CD8-positive, alpha-beta memory T cell (primary cell): ENCODE measurements at places on chromosomes 7 and 10. TPM values are rescaled to one million over a fixed set of nuclear protein-coding genes. Genes with fewer than 3 reads are reported as not detected.

DNA sequence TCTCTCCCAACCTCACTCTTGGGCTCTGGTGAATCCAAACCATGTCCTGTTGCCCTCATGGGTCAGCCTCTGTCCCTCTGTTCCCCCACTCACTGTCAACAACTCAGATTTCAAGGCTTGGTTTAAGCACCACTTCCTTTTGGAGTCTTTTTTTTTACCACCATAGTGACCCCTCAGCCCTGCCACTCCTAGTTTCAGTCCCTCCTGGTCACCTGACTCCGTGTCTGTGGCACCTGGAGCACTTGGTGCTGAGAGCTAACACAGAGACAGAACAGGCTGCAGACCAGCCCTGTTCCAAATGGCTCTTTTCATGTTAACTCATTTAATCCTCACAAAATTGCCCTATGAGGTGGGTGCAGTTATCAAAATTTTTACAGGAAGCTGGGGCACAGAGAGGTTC lies 53.6 kb upstream of the SMNDC1 start:
- H3K4me1 ChIP-seq, result peaks cover 48% of the 10 kb centered on the region
- DNase-seq, result no peak
- H3K36me3 ChIP-seq, result no peaks in the 10 kb centered on the region
- H3K4me3 ChIP-seq, result no peak overlapping the region

- H3K36me3 ChIP-seq, result peaks cover 32% of the 10 kb centered on the region
- no peaks in the 10 kb centered on the region for H3K4me1 ChIP-seq
- H3K27me3 ChIP-seq, result no peaks in the 10 kb centered on the region
Measured at GRCh38 chr10:7170626-7171322, 240.1 kb downstream of the SFMBT2 start.

DNA sequence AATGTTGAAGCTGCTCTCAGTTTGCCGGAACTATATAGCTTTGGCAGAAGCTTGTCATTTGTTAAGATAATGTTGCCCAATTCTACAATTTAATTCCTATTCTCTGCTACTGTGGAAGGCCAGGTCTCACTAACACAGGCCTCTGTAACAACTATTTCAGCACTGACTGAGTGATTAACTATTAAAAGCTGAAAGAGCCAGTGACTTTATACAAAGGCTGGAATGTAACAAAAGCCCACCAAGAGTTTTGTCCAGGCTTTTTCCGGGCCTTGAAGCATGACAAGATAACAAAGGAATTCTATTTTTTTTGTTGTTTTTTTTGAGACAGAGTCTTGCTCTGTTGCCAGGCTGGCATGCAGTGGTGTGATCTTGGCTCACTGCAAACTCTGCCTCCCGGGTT lies 795.6 kb downstream of the PHTF2 start:
- H3K27ac ChIP-seq, result no peak overlapping the region
- H3K4me1 ChIP-seq, result no peaks in the 10 kb centered on the region
- H3K36me3 ChIP-seq, result no peaks in the 10 kb centered on the region
- no peaks in the 10 kb centered on the region for H3K27me3 ChIP-seq
- no peak for DNase-seq

DNA sequence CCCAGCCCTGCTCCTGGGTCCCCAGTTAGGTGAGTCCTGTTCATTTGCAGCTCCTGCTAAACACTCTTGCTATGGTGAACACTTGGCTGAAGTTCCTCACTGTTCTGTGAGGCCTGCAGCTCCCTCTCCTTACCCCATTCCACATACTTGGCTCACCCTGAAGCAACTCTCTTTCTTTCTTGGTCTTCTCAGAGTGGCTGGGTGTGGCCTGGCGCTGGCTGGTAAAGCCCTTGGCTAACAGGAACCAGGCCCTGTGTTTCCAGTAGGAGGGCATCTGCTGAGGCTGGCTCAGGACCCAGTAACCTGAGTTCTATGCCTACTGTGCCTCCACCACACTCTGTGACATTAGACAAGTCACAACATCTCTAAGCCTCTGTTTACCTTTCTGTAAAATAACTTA lies 53.1 kb upstream of the COL13A1 start:
- no peaks in the 10 kb centered on the region for H3K4me1 ChIP-seq
- no peak overlapping the region for H3K4me3 ChIP-seq
- no peak for DNase-seq
- no peaks in the 10 kb centered on the region for H3K36me3 ChIP-seq
- H3K27ac ChIP-seq, result no peak overlapping the region

- no peak for DNase-seq
- H3K4me1 ChIP-seq, result no peaks in the 10 kb centered on the region
- H3K36me3 ChIP-seq, result no peaks in the 10 kb centered on the region
- H3K27ac ChIP-seq, result no peak overlapping the region
- H3K4me3 ChIP-seq, result no peak overlapping the region
Measured at GRCh38 chr7:18064242-18064838, 36.7 kb upstream of the PRPS1L1 start.

DNA sequence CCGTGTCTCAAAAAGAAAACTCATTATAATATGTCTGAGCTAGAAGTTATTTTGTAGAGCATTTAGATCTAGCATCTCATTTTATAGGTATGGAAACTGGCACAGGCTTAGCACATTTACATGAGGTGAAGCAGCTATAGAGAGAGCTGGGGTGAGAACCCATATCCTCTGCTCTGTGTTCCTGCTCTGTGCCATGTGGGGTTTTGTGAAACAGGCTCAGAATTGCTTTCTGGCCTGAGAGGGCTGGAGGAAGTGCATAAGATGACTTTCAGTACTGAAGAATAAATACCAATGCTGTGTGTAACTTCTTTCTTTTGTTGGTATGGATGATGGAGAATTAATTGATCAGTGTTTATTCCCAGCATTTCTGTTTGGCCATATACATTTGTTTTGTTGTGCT lies 159.1 kb downstream of the LRRC4 start:
- H3K27me3 ChIP-seq, result no peaks in the 10 kb centered on the region
- peaks cover 6% of the 10 kb centered on the region for H3K4me1 ChIP-seq
- no peaks in the 10 kb centered on the region for H3K36me3 ChIP-seq
- no peak overlapping the region for H3K27ac ChIP-seq
- H3K4me3 ChIP-seq, result no peak overlapping the region

DNA sequence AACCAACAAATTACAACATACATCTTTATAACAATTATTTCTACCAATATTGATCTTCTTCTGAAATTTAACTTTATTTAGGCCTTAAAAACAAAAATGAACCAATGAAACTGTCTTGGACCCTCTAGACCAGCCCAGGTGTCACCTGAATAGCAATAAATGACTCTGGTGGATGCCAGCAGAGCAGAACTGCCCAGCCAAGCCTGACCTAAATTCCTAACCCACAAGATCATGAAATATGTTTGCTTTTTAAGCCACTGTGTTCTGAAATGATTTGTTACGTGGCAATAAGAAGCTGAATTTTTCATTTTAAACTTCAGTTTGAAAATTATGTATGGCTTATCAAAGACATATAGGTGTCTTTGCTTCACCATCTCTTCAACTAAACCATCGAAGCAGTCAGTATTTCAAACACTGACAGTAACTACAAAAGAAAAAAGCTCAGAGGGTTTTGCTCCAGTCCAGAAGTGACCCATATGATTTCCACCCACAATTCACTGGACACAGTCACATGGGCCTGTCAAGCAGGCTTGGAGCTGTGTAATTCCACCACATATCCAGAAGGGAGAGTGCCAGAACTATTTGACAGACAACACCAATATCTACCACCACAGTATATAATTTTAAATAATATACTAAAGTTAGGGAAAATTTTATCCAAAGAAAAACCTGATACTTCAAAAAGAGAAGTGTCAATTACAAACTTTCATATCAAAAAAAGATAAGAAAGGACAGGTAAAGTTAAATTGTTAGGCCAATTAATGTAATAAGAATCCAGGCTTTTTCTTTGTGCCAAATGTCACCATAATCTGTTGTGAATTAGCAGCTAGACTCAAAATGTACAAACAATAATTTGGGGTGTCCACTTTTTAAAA lies 94.5 kb downstream of the KMT2C start:
- DNase-seq, result no peak
- no peak overlapping the region for H3K27ac ChIP-seq
- H3K27me3 ChIP-seq, result no peaks in the 10 kb centered on the region

GRCh38 chr10:123045961-123046731 lies 37.3 kb downstream of the ACADSB start:
- H3K27ac ChIP-seq, result no peak overlapping the region
- DNase-seq, result no peak
- H3K36me3 ChIP-seq, result peaks cover 16% of the 10 kb centered on the region
- H3K4me3 ChIP-seq, result no peak overlapping the region
- H3K4me1 ChIP-seq, result no peaks in the 10 kb centered on the region
- no peaks in the 10 kb centered on the region for H3K27me3 ChIP-seq

DNA sequence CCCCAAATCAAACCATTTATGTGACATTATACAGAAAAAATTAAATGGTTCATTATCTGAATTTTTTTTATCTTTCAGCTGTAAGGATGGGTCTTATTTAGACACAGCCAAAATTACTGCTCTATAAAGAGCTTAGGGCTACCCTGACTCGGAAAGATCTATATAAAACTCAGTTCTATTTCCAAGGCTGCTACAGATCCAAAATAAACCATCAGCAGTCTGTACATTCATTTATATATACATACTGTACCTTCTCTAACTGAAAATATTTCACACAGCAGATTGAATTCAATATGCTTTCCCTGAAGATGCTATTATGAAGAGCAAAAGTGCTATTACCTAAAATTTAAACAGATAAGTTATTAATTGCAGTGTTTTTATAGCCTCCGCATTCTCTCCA lies 287.7 kb upstream of the MYO3A start:
- DNase-seq, result no peak
- H3K27ac ChIP-seq, result no peak overlapping the region
- H3K4me3 ChIP-seq, result no peak overlapping the region
- H3K27me3 ChIP-seq, result no peaks in the 10 kb centered on the region

GRCh38 chr7:66974986-66975590 lies 20.3 kb downstream of the SBDS start:
- H3K36me3 ChIP-seq, result no peaks in the 10 kb centered on the region
- H3K4me3 ChIP-seq, result no peak overlapping the region

GRCh38 chr10:12922117-12922900 lies 79.2 kb downstream of the CCDC3 start:
- no peak overlapping the region for H3K4me3 ChIP-seq
- no peak for DNase-seq
- no peaks in the 10 kb centered on the region for H3K36me3 ChIP-seq
- no peaks in the 10 kb centered on the region for H3K27me3 ChIP-seq
- H3K27ac ChIP-seq, result no peak overlapping the region

DNA sequence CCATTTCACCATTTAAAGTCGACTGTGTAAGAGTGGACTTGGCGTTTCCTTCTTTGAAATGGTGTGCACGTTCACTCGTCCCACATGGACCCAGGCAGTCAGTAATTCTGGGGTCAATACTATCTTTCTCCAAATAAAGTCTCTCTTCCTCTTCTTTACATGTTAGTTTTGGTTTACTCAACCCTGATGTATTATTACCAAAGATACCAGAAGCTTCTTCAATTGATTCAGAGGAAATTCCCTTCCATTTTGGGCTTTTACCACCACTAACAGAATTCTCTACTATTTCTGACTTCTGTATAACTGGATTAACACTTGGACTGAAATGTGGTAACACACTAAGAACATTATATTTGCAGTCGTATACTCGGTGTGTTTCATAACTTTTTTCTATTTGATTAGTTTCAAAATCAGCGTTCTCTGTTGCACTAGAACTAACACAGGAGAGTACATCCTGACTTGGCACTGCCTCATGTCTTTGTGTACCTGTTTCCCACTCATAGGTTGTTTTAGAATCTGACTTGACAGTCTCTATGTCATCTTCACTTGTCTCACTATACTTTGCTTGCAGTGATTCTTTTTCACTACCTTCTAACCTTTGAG lies 60.8 kb downstream of the LARP4B start:
- DNase-seq, result no peak
- H3K4me1 ChIP-seq, result no peaks in the 10 kb centered on the region
- H3K36me3 ChIP-seq, result peaks cover 5% of the 10 kb centered on the region
- H3K27me3 ChIP-seq, result no peaks in the 10 kb centered on the region

GRCh38 chr7:106415433-106415832 lies 130.7 kb upstream of the NAMPT start:
- DNase-seq, result no peak
- H3K36me3 ChIP-seq, result no peaks in the 10 kb centered on the region
- no peaks in the 10 kb centered on the region for H3K4me1 ChIP-seq

- no peaks in the 10 kb centered on the region for H3K4me1 ChIP-seq
- no peaks in the 10 kb centered on the region for H3K27me3 ChIP-seq
- H3K4me3 ChIP-seq, result no peak overlapping the region
- DNase-seq, result no peak
Measured at GRCh38 chr7:90766814-90767564, 170.9 kb downstream of the CDK14 start.

- H3K36me3 ChIP-seq, result no peaks in the 10 kb centered on the region
- DNase-seq, result no peak
- H3K27ac ChIP-seq, result no peak overlapping the region
- peaks cover 7% of the 10 kb centered on the region for H3K27me3 ChIP-seq
- peaks cover 12% of the 10 kb centered on the region for H3K4me1 ChIP-seq
Measured at GRCh38 chr7:157274991-157275427, 61.8 kb upstream of the DNAJB6 start.

GRCh38 chr7:108224387-108224786 lies 94.2 kb upstream of the LAMB4 start:
- H3K4me1 ChIP-seq, result no peaks in the 10 kb centered on the region
- no peaks in the 10 kb centered on the region for H3K27me3 ChIP-seq
- no peak for DNase-seq
- no peak overlapping the region for H3K4me3 ChIP-seq

DNA sequence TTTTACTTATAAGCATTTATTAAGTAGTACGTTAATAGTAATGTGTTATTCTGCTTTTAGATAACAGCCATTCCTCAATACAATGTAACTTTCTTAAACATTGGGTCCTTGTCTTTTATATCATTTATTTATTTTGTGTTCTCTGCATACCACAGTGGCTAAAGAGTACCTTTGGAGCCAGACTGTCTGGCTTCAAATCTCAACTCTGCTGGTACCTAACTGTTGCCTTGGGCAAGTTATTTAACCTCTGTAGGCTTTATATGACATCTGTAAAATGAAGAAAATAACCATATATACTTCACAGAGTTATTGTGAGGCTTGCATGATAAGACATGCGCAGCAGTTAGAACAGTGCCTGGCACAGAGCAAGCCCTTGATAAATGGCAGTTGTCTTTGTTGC lies 397.6 kb downstream of the MDFIC start:
- no peaks in the 10 kb centered on the region for H3K27me3 ChIP-seq
- no peak overlapping the region for H3K27ac ChIP-seq
- H3K4me1 ChIP-seq, result no peaks in the 10 kb centered on the region
- no peak for DNase-seq
- H3K4me3 ChIP-seq, result no peak overlapping the region
- no peaks in the 10 kb centered on the region for H3K36me3 ChIP-seq

DNA sequence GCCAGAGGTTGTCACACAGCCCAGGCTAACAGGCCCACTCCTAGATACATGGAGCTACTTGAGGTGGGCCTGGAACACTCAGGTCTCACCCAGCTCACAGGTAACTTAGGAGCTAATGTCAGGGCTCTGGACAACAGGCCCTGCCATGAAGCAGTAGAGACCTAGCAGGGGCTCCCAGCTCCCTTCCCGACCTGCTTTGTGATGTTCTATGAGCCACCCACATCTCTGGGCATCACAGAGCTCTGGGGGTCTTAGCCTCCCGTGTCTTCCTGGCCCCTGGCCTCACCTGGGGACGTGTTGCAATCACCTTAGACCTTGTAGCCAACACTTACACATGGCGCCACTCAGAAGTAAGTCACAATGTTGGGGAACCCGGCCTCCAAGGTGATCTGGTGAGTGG lies 12.4 kb downstream of the WDFY4 start:
- H3K36me3 ChIP-seq, result no peaks in the 10 kb centered on the region
- no peaks in the 10 kb centered on the region for H3K27me3 ChIP-seq

Gene GFRA1
- total RNA-seq, result not detected

Gene DGKI
- 1.3 TPM for total RNA-seq

Gene NANOS1
- 0.61 TPM for total RNA-seq

Gene RASSF4
- total RNA-seq, result 2.8 TPM

Gene TET1
- 0.63 TPM for total RNA-seq
